ENCODE measurements at places on chromosomes 7 and 10. TPM values are rescaled to one million over a fixed set of nuclear protein-coding genes. Genes with fewer than 3 reads are reported as not detected.

Gene SFXN4
- 18.6 TPM for polyA plus RNA-seq

Gene NPFFR1
- not detected for polyA plus RNA-seq

Gene PCLO
- polyA plus RNA-seq = not detected

Gene SH2D4B
- polyA plus RNA-seq = not detected

Gene ZNF804B
- polyA plus RNA-seq = not detected

Gene AASS
- 2.1 TPM for polyA plus RNA-seq

Gene ITGB8
- polyA plus RNA-seq = not detected

Gene IKZF1
- polyA plus RNA-seq = 238 TPM

Gene KLF14
- not detected for polyA plus RNA-seq

Gene SLC16A12
- not detected for polyA plus RNA-seq

Gene DRGX
- polyA plus RNA-seq = not detected

Gene HMX3
- polyA plus RNA-seq = not detected

Gene VWA2
- not detected for polyA plus RNA-seq

Gene XPNPEP1
- polyA plus RNA-seq = 29.7 TPM

Gene MKI67
- polyA plus RNA-seq = 0.70 TPM

Measured in CD8-positive, alpha-beta memory T cell (primary cell).